ENCODE measurements at places on chromosomes 7 and 10. TPM values are rescaled to one million over a fixed set of nuclear protein-coding genes. Genes with fewer than 3 reads are reported as not detected.

Gene EGFR
- total RNA-seq, result 0.56 TPM

Gene ASB4
- total RNA-seq, result not detected

Gene VGF
- not detected for total RNA-seq

Gene SUGCT
- total RNA-seq, result 1.0 TPM

Gene LHPP
- total RNA-seq, result 4.9 TPM

Gene GPR22
- 0.17 TPM for total RNA-seq

Gene PTTG1IP2
- total RNA-seq, result not detected

All from dermis blood vessel endothelial cell (primary cell).